ENCODE measurements at places on chromosomes 2 and 18.

- no peak for DNase-seq
- no peak overlapping the region for H3K4me3 ChIP-seq
- no peaks in the 10 kb centered on the region for H3K36me3 ChIP-seq
- no peaks in the 10 kb centered on the region for H3K27me3 ChIP-seq
Observed at GRCh38 chr2:150690870-150691269, 203.4 kb upstream of the RND3 start.

GRCh38 chr2:48991415-48992131 lies 162.7 kb downstream of the FSHR start:
- H3K4me3 ChIP-seq: no peak overlapping the region
- H3K27me3 ChIP-seq: no peaks in the 10 kb centered on the region
- DNase-seq: no peak
- no peaks in the 10 kb centered on the region for H3K4me1 ChIP-seq
- H3K27ac ChIP-seq: no peak overlapping the region
- H3K36me3 ChIP-seq: no peaks in the 10 kb centered on the region

DNA sequence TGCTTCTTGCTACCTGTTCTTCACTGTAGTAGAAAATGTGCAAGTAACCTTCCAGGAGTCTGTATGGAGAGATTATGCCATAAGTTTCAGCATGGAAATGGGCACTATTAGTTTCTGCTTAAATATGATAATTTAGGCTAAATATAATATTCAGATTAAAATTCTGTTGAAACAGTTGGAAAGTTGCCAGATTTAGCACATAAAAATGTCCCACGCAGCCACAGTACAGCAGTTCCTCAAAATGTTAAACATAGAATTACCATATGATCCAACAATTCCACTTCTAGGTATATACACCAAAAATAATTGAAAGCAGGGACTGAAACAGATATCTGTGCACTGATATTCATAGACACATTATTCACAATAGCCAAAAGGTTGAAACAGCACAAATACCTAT lies 121.2 kb downstream of the NRP2 start:
- no peak overlapping the region for H3K27ac ChIP-seq
- H3K36me3 ChIP-seq: no peaks in the 10 kb centered on the region
- H3K27me3 ChIP-seq: no peaks in the 10 kb centered on the region

GRCh38 chr18:65091744-65092329 lies 659.0 kb upstream of the CDH7 start:
- H3K36me3 ChIP-seq: no peaks in the 10 kb centered on the region
- no peak overlapping the region for H3K4me3 ChIP-seq
- H3K27ac ChIP-seq: no peak overlapping the region
- H3K27me3 ChIP-seq: no peaks in the 10 kb centered on the region
